ENCODE measurements at places on chromosomes 12 and 14.

DNA sequence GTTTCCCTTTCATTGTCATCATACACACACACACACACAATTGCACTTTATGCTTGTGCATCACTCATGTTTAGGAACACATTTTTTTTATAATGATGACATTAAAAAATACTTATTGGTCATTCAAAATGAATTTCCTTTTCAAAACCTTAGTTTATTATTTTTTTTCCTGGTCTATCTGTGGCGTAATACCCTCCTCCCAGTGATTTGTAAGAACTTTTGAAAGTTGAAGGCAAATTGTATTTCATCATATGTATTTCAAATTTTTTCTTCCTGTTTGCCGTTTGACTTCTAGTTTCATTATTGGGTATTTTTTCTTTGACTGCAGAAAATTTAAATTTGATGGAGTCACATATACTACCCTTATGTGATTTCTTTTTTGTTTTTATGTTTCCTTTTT, 2.5 kb upstream of the LRRK2 start:
- no peak for DNase-seq

DNA sequence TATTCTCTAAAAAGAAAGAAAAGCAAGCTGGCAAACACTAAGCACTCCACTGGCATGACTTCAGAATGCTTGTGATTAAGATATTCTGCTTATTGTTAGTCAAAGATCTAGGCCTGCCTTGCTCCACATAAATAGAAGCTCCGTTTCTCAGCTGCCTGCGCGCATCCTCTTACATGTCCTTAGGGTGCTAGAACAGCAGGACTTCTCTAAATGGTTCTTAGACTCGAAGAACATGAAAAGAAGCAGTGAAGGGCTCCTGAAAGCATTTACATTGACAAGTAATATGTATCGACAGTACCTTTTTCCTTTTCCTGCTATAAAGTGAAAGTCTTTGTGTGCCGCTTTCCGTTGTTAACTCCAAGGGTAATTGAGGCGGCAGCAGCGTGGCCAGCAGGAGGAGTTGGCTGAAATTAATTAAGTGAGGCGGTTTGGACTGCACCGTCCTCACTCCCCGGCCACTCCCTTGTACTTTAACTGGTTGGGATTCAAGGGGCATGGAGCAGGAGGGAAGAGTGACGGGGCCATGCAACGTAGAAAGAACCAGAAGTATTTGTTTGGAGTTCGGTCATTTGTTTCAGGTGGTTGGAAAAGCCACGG, 34.2 kb upstream of the OTX2 start:
- no peak for DNase-seq

DNA sequence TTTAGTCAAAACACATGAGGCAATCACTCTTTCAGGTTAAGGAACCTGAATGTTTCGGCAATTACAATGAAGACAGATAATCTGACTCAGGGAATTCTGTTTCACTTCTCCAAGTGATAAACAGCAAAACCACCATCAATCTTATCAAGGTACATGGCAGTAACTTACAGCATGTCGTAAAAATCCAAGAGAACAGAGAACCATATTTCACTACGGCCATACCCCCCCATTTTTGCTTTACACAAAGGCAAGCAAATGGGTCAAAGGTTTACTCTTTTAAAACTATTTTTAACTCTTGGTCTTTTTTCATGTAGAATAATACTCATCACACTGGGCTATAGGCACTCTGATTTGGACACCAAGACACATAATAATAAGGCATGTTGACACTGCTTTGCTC, 102.4 kb downstream of the PPM1H start:
- no peak for DNase-seq

- no peak for DNase-seq
Measured at GRCh38 chr12:70576341-70577282, 60.6 kb downstream of the PTPRB start.

DNA sequence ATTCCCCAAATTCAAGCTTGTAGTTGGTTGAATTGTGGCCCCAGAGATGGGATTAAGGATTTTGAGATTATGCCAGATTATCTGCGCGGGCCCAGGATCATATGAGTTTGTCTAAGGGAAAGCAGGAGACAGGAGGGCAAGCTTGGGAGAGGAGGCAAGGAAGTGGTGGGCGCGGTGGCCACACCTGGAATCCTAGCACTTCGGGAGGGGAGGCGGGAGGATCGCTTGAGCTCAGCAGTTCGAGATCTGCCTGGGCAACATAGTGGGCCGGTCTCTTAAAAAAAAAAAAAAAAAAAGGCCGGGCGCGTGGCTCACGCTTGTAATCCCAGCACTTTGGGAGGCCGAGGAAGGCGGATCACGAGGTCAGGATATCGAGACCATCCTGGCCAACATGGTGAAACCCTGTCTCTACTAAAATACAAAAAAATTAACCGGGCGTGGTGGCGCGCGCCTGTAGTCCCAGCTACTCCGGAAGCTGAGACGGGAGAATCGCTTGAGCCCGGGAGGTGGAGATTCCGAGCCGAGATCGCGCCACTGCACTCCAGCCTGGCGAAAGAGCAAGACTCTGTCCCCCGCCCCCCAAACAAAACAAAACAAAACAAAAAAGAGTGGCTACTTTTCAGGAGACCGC, 881 bp upstream of the PUS1 start:
- DNase-seq, result no peak

DNA sequence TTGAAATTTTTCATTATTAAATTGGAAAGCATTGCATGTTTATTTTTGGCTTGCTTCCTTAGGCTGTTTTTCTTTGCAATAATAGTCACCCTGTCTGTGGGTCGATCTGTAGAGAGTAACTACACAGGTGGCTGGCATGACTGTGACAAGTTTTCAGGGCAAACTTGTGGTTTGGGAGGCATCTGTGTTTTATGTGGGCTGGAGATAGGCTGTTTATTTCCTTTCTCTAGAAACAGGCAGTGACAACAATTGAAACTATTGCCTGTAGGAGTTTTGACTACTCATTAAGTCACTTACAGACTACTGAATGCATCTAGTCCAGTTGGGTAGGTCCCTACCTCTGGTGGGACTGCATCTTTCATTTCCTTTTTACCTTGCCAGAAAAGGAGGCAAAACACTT, 155.6 kb downstream of the DYRK2 start:
- peak; percentile 54 for DNase-seq

Measured in activated naive CD8-positive, alpha-beta T cell treated with anti-CD3 and anti-CD28 coated beads for 36 hours (primary cell).